ENCODE measurements at places on chromosomes 3 and 15. TPM values are rescaled to one million over a fixed set of nuclear protein-coding genes. Genes with fewer than 3 reads are reported as not detected.

Gene MED12L
- total RNA-seq: 0.35 TPM

Gene EIF4E3
- total RNA-seq: 2.6 TPM

Gene GTPBP8
- 19.5 TPM for total RNA-seq

Gene CCR3
- not detected for total RNA-seq

Gene HIGD2B
- not detected for total RNA-seq

Gene EPHB3
- 10.8 TPM for total RNA-seq

Gene IL5RA
- not detected for total RNA-seq

Gene ERC2
- not detected for total RNA-seq

Gene PDZRN3
- total RNA-seq: 0.24 TPM

Gene GOLGA8R
- 0.34 TPM for total RNA-seq

Gene MESP1
- total RNA-seq: 0.11 TPM

Gene SCN5A
- 0.21 TPM for total RNA-seq

Gene GPR149
- not detected for total RNA-seq

Gene ROBO2
- total RNA-seq: 0.75 TPM

Gene PLAAT1
- total RNA-seq: 0.14 TPM

Gene C3orf33
- 2.6 TPM for total RNA-seq

Gene ERICH6
- total RNA-seq: not detected

Gene GOLGA8N
- 0.78 TPM for total RNA-seq

Gene HTR3E
- not detected for total RNA-seq

Gene APEH
- 158 TPM for total RNA-seq

Gene GRK7
- not detected for total RNA-seq

Gene PLSCR4
- 0.82 TPM for total RNA-seq

Gene FILIP1L
- total RNA-seq: 21.1 TPM

Gene PTPN23
- total RNA-seq: 18.0 TPM

Gene CCDC33
- not detected for total RNA-seq

Gene MESP2
- total RNA-seq: 0.88 TPM

Gene LRRC28
- 14.3 TPM for total RNA-seq

Gene SOX14
- not detected for total RNA-seq

Gene PDE8A
- 12.1 TPM for total RNA-seq

Gene SAXO2
- total RNA-seq: 1.2 TPM
